ENCODE measurements at places on chromosomes 7 and 10.

DNA sequence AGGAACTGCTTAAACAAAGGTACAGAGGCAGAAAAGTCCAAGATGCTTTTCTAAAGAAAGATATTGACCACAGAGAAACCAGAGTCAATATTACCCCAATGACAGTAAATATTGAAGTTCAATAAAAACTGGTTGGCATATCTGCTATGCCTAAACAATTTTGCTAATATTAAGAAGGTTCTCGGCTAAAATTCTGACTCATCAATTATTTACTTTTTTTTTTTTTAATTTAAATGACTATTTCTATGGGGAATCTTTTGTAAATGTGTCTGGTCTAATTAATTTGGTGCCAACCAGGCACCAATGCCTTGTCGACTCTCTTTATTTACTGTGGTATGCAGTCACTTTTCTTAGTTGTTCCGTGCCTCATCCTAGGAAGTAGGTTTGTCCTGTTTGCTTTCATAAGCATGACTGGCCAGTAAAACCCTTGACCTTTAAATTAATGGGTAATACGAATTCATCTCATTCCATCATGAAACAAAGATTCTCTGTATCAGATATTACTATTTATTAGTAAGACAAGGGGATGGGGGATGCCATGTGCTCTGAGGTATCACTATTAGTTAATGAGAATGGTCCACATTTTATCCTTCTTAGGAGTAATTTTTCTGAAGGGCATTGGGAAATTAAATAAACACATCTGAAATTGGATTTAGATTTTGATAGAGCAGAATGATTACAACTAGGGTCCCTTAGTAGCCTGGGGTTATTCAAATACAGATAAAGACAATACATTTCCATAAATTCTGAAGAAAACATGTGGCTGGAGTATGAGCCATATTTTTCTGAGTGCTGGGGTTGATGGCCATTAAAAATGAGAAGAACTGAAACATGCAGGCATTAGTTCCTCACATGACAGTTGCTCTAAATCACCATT lies 154.4 kb downstream of the VTI1A start:
- no peak for DNase-seq

GRCh38 chr7:39735903-39736302 lies 112.5 kb downstream of the RALA start:
- peak; percentile 16 for DNase-seq

GRCh38 chr10:24456322-24456721 lies 247.4 kb downstream of the KIAA1217 start:
- DNase-seq: no peak

DNA sequence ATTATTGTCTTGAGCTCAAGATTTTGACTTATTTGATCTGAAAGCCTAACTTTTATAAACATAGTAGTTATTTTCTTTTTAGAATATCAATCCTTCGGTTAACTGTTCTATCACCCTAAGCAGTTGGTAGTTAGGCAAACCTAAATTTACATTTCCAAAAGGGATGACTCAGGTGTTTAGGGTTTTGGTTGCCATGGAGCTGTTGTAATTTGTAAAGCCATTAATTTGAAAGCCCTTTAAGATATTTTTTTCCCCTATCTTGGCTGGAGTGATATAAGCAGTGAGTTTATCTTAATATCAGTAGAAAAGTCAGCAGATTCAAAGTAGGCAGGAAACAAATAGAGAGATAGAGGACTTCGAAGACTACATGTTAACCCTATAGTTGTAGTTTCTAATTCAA lies 1472.6 kb upstream of the CELF2 start:
- DNase-seq: no peak

GRCh38 chr7:28722684-28723083 lies 235.4 kb downstream of the TRIL start:
- DNase-seq: no peak

GRCh38 chr7:41769162-41769561 lies 66.3 kb upstream of the INHBA start:
- no peak for DNase-seq

- DNase-seq: no peak
Observed at GRCh38 chr7:158655507-158655906, 49.1 kb downstream of the NCAPG2 start.
